RPMI7951 (cell line): ENCODE measurements at places on chromosomes 1 and 21.

GRCh38 chr1:117537291-117537920 is 68.4 kb upstream of the TENT5C start:
- DNase-seq: no peak

DNA sequence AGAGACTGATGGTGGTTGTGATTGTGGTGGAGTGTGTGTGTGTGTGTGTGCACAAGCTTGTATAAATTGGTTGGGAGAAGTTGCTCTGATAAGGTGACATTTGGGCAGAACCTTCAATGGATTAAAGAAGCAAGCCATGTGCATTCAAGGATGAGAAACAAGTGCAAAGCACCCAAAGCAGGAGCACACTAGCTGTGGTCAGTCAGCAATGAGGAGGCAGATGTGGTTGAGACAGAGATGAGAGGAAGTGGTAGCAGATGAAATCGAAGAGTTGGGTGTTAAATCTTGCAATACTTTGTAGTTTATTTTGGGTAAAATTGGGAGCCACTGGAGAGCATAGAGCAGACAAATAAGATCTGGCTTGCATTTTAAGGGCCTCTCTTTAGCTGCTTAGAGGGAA is 4.4 kb upstream of the PGBD5 start:
- DNase-seq: no peak

DNA sequence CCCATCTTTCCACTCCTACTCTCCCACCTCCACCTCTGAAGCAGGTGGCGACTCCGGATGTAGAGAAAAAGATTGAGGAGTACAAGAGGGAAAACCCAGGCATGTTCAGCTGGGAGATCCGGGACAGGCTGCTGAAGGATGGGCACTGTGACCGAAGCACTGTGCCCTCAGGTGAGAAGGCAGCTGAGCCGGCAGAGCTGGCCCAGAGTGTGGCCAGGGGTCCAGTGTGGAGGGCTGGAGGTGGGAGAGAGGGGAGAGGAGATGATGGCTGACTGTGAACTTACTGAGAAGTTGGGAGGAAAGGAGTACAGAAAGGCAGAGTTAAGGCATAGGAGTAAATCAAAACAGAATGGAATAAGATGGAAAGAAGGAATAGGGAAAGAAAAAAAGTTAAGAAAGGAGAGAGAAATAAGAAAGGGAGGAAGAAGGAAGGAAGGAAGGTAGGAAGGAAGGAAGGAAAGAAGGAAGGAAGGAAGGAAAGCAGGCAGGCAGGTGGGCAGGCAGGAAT is 4.5 kb downstream of the PAX7 start:
- no peak for DNase-seq

DNA sequence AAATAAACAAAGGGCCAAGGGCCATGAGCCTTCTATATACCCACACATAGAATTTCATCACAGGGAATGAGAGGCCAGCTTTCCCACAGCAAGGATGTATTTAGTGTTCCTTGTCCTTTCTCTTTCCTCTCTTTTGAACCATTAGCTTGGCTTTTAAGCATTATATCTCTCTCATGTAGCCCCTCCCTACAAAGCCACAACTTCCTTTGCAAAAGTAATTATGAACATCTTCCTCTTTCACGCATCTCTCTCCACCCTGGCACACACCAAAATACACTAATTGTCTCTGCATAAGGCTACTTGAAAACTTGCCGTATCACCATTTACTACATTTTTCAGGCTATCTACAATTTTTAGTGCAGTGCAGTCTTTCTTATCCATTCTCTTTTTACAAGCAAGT is 1.9 kb upstream of the AK5 start:
- DNase-seq: no peak

DNA sequence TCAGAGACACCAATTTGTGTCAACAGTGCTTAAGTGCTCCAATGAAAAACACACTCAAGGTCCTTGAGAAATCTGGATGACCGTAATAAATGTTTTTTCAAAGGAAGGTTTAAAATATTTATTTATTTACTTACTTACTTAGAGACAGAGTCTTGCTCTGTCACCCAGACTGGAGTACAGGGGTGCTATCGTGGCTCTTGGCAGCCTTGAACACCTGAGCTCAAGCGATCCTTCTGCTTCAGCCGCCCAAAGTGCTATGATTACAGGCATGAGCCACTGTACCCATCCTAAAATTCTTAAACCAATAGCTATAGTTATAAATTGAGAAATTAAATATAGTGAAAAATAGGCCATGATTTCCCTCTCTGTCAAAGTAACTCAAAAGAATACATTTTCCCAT is 17.3 kb upstream of the ERICH3 start:
- DNase-seq: no peak

DNA sequence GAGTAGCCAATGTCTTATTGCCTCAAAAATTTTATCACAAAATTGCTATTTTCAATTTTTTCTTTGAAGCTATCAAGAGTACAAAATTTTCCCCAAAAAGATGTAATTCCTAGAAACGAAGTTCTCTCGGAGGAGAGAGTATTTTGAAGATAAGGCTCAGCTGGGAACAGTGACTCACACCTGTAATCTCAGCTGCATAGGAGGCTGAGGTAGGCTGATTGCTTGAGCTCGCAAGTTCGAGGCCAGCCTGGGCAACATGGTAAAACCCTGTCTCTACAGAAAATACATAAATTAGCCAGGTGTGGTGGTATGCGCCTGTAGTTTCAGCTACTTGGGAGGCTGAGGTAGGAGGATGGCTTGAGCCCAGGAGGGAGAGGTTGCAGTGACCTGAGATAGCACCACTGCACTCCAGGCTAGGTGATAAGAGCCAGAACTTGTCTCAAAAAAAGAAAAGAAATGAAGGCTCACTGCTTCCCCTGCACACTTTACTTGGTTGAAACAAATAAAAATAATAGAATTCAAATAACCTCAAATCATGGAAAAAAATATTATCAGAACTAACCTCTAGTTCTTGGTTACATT is 22.2 kb downstream of the TUT4 start:
- DNase-seq: no peak

GRCh38 chr1:100769323-100769722 is 49.8 kb downstream of the VCAM1 start:
- DNase-seq: no peak

GRCh38 chr1:67831850-67832513 is 1.3 kb downstream of the GNG12 start:
- peak; percentile 90 for DNase-seq

- no peak for DNase-seq
Measured at GRCh38 chr1:92016720-92017316, 13.0 kb upstream of the EPHX4 start.

- peak; percentile 32 for DNase-seq
Measured at GRCh38 chr1:31183927-31184554, 55.6 kb downstream of the NKAIN1 start.

GRCh38 chr1:231882790-231883189 is 256.2 kb downstream of the DISC1 start:
- DNase-seq: no peak

DNA sequence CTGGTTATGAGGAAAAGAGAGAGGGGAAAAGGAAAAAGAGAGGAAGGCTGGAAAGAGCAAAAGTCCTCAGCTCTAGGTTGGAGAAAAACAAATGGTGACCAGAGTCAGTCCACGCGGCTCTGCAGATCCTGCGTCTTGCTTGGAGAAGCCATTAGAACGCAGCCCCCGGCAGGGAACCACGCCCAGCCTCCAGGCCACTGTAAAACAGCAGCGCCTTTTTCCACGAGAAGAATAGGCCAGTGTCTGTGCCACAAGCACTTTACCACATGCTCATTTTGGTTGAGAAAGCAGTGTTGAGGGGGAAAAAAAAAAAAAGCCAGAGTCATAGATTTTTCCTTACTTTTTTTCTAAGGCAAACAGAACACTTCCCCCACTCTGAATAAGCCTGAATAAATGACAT is 846.9 kb upstream of the ADAMTS5 start:
- DNase-seq: peak; percentile 58

GRCh38 chr1:151638812-151639211 is 27.0 kb downstream of the SNX27 start:
- no peak for DNase-seq

GRCh38 chr1:167704715-167705114 is 17.1 kb upstream of the MPZL1 start:
- no peak for DNase-seq

DNA sequence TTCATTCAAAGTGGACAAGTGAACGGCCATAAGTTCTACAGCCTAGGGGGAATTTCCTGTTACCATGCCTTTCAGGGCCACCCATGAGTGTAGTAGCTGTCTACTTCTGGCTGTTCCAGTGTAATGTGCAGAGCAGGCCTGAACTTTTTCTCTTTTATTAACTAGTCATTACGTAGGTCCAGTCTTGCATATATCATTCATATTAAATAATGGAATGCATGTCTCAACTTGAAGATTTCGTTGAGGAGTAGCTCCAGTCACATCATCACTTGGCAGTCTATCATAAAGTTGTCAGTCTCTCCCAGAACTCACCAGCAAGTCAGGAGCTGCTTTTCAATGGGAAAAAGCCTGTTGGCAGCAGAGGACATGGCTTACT is 12.0 kb upstream of the GIPC2 start:
- DNase-seq: no peak

GRCh38 chr1:80929868-80930508 is 870.7 kb upstream of the ADGRL2 start:
- no peak for DNase-seq

DNA sequence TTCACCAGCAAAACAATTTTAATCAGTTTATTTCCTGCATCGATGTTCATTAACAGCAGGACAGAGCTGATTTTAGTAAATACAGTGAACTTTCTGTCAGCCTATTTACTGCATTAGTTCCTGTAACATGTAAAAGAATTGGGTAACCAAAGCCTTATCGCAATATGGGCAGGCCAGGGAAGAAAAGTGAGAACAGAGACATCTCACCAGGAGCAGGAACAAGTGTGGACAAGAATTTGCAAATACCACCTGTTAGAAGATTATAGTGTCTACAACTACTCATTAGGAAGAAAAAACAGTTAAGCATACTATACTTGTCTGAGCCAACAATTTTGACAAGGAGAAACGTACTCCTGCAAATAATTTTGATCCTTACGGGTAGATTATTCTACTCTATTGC is 1293.9 kb downstream of the PLA2G4A start:
- DNase-seq: no peak

GRCh38 chr1:192609110-192610079 is 26.6 kb upstream of the RGS13 start:
- peak; percentile 76 for DNase-seq

DNA sequence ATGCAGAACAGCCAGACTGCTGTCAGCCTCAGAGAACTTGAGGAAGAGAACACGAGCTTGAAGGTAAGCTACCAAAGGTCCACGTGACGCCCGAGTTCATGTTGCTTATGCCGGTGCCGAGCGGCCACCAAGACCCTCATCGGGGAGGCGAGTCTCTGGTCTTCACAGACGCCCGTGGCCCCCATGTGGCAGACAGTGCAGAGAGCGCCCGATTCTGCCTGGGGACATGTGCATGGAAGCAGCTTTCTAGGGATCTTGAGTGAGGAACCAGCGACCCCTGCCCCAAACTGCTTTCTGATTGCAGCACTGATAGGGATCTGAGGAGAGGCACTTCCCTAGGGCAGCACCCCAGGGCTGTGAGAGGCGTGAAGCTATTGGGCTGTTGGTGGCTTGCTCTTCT is 56.3 kb upstream of the DIP2A start:
- no peak for DNase-seq

GRCh38 chr1:1040004-1040991 is 20.4 kb downstream of the AGRN start:
- peak; percentile 67 for DNase-seq

DNA sequence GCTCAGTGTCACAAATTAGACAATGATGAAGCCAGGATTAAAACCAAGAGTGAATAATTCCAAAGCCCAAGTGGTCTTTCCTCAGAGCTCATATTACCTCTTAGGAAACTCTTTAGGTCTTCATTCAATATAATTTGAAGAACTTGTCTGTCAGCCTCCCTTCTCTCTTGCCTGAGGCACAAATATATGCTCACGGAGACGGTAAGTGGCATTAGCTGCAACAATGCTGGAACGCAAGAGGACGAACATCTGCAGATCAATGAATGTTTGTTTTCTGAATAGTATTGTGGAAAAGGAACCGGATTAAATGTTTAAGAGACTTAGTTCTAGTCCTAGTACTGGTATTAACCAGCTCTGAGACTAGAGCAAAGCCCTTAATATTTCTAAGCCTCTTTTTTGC is 39.7 kb upstream of the LYST start:
- no peak for DNase-seq

- DNase-seq: no peak
Measured at GRCh38 chr1:228001738-228002535, 4.9 kb upstream of the WNT3A start.

- DNase-seq: no peak
Measured at GRCh38 chr1:205921570-205921909, 21.7 kb downstream of the SLC26A9 start.

DNA sequence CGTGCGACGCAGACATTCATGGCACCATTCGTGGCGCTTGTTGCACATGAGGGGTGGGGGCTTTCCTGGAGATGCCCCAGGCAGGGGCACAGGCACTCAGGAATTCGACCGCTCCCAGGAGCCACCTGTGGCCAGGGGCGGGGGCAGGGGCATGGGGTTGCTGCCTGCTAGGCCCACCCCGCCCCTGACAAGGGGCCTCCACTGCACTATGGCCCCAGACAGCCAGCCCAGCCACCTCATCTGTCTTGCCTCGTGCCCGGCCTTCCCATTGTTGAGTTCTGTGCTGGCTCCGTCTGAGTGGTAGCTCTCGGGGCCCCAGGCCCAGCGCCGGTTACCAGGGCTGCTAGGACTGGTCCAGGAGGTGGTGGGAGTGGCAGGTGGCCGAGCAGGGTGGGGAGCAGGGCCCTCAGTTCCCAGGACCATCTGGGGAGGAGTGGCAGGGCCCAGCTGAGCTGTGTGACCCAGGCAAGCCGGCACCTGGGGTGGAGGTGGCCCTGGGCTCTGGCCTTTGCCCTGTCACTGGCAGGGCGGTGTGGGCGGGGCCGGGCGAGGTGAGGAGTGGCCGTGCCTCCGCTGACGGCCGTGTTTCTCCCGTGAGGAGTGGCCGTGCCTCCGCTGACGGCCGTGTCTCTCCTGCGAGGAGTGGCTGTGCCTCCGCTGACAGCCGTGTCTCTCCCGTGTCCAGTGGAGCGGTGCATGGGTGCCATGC is 1.9 kb downstream of the PLCH2 start:
- DNase-seq: no peak

GRCh38 chr1:209996348-209996747 is 58.3 kb downstream of the SYT14 start:
- DNase-seq: no peak

- no peak for DNase-seq
Measured at GRCh38 chr21:34882719-34883131, 166.4 kb downstream of the RUNX1 start.

- DNase-seq: no peak
Measured at GRCh38 chr1:159979257-159979656, 25.2 kb upstream of the SLAMF9 start.
